ACHN (cell line): ENCODE measurements at places on chromosomes 16 and 17.

- no peak for DNase-seq
These were observed 227.3 kb downstream of the HS3ST3A1 start for GRCh38 chr17:13374203-13375143.

DNA sequence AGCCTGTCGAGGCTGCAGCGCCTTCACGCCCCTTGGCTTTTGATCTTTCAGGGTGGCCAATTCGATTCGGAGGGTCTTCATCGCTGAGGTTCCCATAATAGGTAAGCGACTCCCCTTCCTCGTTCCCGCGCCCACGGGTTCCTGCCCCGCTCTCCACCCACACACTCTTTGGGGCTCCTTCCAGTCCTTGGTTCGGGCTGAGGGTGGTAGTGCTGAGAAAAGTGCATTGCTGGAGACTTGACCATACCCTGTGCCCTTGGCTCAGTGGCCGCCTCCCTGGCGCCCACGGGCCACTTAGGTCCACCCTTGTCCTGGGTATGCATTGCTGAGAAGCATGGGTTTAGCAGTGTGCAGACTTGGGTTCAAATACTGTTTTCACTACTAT is 491 bp downstream of the POLR2C start:
- no peak for DNase-seq

DNA sequence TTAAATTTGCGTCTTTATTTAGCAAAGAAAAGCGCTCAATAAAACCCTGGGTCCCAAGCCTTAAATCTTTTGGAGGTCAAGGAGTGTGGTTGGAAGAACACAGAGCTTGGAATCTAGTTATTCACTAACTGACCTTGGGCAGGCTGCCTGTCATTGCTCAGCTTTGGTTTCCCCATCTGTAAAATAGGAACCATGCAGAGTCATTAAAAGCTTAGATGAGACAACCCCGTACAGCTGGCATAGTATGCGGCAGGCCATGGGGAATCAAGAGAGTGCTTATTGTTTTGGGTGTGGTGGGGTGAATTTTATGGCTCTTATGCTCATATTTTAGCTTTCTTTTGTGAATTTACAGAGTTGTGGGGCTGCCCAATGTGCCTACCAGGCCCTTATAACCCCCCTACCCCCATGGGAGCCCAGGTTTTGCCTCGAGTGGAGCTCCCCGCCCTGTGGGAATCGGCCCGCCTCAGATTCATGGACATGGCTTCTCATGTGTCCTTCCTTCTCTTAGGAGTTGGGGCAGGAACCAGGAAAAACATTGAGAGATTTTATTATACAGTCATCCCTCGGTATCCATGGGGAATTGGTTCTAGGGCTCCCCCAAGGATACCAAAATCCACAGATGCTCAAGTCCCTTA is 113.5 kb downstream of the CLEC16A start:
- DNase-seq: no peak

- no peak for DNase-seq
These were observed 154.6 kb downstream of the CMIP start for GRCh38 chr16:81599034-81599744.

DNA sequence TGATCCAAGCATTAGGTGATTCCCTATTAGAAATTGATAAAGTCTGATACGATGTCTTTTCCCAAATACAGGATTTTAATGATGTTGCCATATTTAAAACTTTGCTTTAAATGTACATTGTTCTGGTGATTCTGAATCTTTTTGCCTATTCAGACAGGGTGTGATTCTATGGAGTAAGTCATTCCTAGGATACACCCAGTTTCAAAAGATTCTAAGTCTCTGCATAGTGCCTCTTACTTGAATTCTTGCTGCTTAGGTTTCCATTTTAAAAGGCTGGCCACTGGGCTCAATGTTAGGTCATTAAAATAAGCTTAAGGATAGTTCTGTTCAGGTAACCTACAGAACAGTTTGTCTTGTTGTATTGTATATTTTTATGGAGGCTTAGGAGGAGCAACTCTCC is 22.0 kb upstream of the ARL2BP start:
- DNase-seq: no peak

- DNase-seq: peak; percentile 69
These were observed 10.6 kb upstream of the CETP start for GRCh38 chr16:56950881-56951771.

DNA sequence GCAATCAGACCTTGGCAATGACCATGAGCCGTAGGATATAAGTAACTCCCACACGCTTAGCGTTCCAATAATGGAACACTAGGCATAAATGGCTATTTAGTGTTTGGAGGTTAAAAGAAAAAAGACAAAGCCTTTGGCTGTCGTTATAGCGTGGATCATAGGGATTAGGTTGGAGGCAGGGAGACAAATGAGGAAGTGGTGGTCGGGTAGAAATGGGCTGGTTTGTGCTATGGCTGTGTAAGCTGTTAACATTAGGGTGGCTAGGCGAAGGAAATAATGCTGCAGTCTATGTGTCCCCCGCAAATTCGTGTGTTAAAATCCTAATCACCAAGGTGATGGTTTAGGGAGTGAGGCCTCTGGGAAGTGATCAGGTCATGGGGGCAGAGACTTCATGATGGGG is 120.4 kb upstream of the IRX6 start:
- no peak for DNase-seq

DNA sequence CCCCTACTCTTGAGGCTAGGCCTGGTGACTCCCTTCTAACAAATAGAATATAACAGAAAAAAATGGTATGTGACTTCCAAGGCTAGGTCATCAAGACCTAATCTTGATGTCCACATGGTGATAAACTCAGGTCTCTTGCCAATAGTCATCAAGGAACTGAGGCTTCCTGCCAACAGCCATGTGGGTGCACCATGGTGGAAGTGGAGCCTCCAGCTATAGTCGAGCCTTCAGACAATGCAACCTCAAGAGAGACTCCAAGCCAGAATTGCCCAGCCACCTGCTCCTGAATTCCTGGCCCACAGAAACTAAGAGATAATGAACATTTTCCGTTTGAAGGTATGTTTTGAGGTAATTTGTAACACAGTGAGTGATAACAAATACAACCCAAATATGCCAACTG is 55.9 kb upstream of the SREBF1 start:
- no peak for DNase-seq

GRCh38 chr17:9538626-9539025 is 37.0 kb downstream of the STX8 start:
- no peak for DNase-seq

DNA sequence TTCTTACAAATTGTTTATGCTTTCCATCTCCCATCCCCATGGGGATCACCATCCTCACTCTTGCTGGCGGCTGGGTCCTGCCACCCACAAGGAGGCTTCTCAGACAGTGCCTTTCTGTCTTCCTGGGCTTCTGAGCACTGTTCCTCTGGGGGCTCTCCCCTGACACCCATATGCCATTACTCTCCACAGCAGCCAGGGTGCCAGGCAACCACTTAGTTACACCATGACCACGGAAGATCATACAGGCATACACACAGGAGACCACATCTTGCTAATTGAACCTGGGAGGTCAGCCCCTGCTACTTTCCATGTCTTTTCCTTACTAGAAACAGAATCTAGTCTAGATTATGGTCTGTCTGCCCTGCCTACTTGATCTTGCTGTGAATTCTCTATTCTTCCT is 27.7 kb upstream of the HS3ST2 start:
- no peak for DNase-seq

GRCh38 chr17:80068301-80069222 is 32.1 kb downstream of the CCDC40 start:
- no peak for DNase-seq

DNA sequence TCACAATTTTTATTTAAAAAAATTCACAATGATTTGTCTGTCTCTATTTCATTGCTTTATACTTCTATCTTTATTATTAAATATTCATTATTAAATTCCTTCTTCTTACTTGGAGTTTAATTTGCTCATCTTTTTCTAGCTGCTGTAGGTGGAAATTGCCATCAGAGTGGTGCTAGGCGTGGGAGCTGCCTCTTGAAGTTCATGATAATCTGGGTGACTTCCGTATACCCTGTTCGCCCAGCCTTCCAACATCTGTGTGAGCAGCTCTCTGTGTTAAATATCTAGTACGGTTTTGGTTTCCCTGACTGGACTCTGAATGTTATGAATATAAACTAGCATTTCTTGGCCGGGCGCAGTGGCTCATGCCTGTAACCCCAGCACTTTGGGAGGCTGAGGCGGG is 84.0 kb upstream of the RPH3AL start:
- DNase-seq: no peak

DNA sequence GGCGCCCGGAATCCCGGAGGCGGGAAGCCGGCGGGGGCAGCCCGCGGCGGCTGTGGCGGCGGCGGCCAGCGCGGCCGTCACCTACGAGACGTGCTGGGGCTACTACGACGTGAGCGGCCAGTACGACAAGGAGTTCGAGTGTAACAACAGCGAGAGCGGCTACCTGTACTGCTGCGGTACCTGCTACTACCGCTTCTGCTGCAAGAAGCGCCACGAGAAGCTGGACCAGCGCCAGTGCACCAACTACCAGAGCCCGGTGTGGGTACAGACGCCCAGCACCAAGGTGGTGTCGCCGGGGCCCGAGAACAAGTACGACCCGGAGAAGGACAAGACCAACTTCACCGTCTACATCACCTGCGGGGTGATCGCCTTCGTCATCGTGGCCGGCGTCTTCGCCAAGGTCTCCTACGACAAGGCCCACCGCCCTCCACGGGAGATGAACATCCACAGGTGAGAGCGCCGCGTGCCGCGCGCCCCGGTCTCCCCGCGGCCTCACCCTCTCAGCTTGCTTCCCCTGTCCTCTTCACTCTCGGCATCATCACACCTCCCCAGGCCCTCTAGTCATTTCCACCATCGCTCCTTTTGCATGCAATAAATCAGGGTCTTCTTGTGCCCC is 706 bp downstream of the SHISA6 start:
- no peak for DNase-seq

GRCh38 chr16:89815639-89816348 is 653 bp downstream of the FANCA start:
- DNase-seq: peak; percentile 28

DNA sequence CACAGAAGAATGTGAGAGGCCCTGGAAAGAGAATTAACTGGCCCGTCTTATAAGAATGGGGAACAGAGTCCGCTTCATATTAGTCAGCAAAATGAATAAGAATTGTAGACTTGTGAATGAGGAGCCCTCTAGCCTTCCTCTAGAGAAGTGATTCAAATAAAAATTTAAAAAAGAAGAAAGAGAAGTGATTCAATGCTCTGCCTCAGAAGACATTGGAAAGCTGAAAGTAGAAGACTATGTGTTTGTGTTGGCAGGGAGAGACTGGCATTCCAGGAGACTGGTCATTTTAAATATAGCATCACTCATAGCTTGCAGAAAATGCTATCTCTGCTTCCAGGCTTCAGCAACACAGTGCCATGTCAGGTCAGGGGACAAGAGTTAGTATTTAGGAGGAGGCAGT is 190.6 kb upstream of the HS3ST3A1 start:
- DNase-seq: no peak

DNA sequence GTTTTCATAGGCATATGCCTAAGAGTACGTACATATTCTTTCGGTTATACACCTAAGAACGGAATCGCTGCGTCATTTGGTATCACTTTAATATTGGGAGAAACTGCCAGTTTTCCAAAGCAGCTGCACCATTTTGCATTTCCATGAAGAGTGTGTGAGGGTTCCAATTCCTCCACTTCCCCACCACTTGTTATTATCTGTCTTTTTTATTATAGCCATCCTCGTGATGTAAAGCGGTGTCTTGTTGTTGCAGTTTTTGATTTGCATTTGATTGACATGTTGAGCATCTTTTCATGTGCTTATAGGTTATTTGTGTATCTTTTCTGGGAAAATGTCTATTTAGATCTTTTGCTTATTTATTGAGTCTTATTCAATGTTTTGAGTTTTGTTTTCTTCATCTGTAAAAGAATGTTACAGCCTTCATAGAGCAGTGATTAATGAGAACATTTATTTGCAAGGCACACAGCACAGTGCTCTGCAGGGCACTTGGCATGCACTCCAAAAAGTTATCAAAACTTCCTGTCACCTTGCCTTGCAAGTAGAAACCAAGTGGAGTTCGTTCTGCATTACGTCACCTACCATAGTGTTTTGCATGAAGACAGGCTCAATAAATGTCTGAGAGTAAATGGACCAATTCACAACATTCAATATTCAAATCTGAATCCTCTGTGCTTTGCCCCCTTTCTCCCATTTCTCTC is 26.6 kb upstream of the ST6GALNAC1 start:
- no peak for DNase-seq

DNA sequence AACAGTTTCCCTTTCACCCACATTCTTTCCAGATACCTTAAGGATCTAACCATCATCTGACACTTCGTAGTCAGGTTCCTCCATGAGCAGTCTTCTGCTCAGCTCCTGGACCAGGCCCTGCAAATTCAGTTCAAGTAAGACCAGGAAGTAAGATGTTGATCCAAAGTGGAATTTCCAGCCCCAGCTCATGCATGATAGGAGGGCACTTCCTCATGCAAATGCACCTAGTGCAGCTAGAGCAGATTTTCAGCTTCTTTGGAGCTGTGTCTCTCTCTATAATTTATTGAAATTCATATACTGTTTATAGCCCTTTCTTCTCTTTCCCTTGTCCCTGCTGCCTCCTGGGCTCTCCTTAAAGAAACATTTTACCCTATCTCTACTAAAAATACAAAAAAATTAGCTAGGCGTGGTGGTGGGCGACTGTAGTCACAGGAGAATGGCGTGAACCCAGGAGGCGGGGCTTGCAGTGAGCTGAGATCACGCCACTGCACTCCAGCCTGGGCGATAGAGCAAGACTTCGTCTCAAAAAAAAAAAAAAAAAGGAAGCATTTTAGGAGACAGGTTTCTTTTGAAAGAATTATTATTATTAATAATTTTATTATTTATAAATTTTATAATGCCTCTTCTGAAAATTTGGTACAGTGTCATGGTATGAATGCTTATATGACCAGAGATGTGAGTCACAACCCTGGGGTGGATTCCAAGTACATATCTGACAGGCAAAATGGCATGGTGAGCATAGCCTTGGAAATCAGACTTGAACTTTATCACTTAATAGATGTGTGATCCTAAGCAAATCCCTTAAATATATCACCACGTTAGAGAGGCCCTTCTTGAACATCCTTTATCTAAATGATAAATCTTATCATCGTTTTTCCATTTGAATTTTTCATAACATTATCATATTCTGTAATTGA is 94.3 kb downstream of the SSH2 start:
- no peak for DNase-seq

GRCh38 chr16:12628536-12628935 is 175.2 kb downstream of the CPPED1 start:
- DNase-seq: no peak

- no peak for DNase-seq
These were observed 35.6 kb upstream of the CBFA2T3 start for GRCh38 chr16:89012622-89012995.

DNA sequence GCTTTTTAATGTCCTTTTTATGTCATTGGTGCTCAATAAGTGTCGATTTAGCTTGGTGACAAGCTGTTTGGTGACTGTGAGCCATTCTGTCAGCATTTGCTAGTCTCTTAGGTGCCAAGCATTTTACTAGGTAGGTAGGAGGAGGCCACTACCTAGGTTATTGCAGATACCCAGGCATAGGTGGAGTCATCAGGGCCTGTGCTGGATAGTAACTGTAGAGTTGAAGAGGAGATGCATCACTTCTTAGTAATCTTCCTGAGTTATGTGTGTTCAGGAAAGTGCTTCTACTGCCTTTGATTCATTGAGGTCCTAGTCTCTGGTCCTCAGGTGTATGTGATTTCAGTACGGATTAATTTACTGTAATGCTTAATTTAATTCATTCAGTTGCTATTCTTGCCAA is 17.7 kb downstream of the USP10 start:
- DNase-seq: no peak
